Thoracic aorta (tissue), 2 donors: ENCODE measurements at places on chromosomes 1 and 21.

DNA sequence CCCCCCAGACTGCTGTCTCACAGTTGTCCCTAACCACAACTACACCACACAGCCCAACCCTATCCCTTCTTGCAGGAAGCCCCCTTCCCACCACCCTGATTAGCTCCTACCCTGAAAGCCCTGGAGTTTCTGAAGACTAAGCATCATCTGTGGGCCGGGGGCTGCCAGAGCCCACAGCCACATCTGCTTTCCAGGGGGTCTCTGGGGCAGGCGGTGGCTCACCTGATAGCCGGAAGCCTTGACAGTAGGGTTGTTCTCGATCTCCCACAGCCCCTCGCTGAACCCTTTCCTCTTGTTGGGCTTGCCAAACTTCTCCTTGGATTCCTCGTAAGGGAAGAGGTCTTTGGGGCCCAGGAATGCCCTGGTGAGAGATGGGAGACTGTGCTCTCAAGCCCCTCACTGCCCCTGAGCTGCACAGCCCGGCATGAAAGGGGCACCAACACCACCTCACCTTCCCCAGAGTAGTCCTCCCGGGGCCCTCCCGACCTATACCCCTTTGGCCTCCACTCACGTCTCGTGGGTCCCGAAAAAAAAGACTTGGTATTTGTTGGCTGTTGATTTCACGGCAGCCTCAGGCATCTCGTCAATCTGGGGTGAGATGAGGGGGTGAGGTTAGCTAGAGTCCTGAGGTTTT, 4.0 kb upstream of the MRPL24 start:
- DNase-seq, result no peak

DNA sequence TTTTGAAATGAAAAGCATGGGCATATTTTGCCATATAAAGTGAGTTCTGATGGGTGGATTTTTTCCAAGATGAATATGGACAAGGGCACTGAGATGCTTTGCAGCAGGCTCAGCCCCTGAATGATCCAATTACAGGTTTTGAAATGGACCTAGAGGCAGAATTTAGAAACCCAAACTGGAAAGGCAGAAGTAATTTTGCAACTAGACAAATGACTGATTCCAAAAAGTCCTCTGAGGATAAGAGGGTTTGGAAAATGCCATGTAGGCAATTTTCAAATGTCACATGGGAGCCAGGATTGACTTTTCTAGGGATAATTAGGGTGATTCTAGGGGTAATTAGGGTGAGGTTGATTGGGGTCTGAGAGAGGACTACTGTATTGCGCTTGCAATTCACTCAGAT, 148.9 kb upstream of the ZNF648 start:
- no peak for DNase-seq

DNA sequence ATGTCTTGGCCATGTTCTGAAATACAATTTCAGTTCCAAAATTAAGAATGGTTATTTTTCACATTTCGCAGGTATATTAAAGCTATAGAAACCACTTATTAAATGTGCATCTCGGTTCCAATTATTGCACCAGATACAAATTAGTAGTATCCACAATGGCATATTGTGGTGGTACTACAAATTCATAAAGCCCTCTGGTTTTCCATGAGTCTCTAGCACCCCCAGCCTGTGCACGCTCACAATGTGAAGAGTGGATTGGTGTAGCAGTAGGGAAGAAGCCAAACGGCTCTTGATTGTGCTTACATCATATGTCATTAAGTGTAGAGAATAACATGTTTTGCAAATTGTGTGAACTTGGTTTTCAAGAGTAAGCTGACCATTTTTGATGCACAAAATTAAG, 1.9 kb upstream of the BRINP3 start:
- no peak for DNase-seq

DNA sequence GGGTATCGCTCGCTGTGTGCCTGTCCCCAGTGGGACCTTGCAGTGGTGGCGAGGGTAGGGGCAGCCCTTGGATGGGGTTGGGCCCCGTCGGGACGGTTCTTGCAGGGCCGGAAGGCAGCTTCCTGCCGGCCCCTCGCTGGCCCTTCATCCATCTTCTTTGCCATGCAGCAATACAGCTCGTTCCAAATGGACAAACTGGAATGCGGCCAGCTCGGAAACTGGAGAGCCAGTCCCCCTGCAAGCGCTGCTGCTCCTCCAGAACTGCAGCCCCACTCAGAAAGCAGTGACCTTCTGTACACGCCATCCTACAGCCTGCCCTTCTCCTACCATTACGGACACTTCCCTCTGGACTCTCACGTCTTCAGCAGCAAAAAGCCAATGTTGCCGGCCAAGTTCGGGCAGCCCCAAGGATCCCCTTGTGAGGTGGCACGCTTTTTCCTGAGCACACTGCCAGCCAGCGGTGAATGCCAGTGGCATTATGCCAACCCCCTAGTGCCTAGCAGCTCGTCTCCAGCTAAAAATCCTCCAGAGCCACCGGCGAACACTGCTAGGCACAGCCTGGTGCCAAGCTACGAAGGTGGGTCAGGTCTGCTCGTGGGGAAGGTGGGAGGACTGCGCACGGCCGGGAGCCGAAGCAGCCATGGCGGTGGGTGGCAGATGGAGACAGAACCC, 45.8 kb downstream of the SIM2 start:
- DNase-seq, result no peak

- no peak for DNase-seq
Measured at GRCh38 chr1:36475341-36475740, 7.4 kb downstream of the CSF3R start.

DNA sequence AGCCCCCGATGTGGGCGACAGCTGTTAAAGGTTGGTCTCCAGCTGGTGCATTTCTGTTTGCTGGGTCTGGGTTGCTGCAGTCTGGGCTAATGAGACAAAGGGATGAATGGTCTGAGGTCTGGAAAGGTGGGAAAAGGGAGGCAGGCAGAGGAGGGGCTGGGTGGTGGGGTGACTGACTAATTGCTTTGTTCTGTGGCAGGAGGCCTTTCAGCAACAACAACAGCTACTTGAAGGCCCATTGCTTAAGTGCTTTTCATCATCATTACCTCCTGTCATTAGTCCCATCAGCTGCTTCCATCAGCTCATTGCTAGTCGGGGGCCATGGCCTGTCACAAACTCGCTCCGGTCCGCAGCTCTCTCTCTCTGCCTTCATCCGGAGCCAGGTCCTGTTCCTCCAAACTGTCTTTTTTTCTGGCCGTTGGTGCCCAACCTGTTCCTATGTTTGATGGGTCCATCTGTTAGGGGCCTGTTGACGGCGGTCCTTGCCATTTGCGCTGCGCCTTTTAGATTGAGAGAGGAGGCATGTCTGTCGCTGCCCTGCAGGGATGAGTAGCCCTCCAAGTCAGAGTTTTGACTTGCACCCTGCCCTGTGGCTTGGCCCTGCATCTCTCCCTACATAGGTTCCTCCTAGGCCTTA, 105.6 kb upstream of the PLXNA2 start:
- no peak for DNase-seq

- no peak for DNase-seq
Measured at GRCh38 chr1:6028042-6028850, 17.4 kb upstream of the KCNAB2 start.

GRCh38 chr1:231558708-231559185, 30.3 kb downstream of the TSNAX start:
- DNase-seq, result no peak
